ENCODE measurements at places on chromosomes 7 and 10.

DNA sequence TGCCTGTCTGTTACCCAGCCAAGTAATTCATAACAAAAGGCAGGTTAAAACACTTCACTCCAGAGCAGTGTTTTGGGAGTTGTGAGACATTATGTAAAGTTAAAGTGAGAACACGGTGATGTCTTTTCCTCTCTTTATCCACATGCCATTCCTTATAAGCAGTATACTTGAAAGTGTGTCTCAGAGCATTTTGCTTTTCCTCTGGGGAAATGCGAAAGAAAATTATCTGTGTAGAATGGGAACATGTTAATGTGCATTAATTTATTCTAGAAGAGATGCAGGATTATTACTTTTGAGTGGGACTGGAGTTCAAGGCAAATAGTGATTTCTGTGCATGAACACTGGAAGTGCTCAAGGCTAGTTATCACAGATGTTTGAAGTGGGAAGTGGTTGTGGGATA, 170.4 kb downstream of the PLXDC2 start:
- no peak for DNase-seq

DNA sequence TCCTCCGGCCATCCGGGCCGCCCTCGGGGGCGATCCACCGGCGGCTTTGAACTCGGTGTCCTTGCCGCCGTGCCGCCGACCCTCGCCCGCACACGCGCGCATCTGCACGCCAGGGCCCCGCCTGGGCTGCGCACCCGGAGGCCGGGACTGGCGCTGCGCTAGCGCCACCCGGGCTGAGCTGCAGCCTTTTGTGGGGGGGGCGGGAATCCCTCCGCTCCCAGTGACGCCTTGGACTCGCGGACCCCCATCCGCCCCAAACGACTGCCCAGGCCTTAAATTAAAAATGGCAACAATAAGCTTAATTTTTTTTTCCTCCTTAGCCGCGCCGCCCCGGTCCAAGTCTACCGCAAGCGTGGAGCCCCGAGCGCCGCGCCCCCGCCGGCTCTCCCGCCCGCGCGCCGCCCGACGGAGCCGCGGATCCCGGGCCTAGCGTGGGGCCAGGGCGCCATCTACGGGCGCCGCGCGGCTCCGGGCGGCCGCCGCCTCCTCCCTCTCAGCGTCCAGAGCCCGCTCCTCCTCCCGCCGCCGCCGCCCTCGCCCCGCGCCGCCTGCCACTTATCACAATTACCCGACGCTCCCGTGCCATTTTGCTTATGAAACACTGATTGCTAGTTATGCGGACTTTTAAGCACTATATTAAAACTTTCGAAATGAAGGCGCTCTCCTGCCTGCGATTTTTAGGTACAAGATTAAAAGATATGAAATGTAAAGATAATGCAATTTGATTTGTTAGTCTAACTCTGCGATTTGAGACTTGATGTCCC, 7.5 kb upstream of the EBF3 start:
- peak; percentile 70 for DNase-seq

DNA sequence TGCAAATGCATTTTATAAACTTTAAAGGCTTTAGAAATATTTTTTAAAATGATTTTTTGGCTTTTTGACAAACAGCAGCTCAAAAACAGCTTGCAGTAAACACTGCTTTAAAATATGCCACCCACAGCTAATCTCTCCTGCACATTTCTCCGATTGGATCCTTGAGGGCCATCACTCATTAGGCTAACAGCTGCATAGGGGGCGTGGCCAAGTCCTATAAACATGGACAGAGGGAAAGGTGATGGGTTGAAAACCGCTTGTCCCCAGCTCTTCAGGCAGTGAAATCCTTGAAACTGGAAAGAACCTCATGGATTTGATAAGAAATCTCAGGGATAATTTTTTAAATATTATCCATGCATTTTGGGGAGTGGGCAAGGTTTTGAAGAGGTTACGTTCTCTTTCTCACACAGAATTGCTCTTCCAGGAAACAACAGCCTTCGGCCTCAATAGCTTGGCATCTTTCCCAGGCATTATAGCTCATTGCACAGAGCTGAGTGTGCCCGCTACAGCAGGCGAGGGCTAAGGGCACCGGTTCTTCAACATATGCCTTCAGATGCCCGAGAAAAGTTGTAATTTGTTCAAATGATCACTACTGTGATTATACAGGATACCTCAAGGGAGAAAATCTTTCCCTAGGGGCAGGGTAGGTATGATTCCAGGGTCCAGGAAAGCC, 1.7 kb downstream of the PLEKHS1 start:
- DNase-seq: no peak

DNA sequence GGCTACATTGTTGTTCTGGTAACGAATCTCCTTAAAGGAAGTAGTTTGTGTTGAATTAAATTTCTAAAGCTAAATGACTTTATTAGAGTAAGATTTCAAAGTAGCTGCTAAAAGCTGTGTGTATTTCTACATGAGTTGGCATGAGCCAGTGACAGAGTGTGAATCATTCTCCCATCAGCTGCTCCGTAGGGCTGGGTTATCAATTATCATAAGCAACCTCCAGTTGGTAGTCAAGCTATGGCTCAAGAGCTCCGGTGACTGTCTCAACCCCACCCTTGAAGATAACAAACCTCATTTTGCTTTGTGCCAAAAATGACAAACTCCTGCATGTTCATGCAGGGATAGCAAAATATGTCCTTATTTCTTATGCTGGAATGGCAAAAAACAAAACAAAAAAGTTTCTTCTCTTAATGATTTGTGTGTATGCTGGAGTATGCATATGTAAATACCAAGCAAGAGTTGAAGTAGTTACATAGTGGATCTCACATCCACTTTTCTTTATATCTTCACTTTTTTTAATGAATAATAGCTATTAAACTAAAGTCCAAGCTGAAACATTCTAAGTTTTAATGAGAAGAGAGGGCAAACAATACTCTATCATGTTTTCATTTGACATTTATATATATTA, 249.4 kb downstream of the CACNA2D1 start:
- DNase-seq: no peak

DNA sequence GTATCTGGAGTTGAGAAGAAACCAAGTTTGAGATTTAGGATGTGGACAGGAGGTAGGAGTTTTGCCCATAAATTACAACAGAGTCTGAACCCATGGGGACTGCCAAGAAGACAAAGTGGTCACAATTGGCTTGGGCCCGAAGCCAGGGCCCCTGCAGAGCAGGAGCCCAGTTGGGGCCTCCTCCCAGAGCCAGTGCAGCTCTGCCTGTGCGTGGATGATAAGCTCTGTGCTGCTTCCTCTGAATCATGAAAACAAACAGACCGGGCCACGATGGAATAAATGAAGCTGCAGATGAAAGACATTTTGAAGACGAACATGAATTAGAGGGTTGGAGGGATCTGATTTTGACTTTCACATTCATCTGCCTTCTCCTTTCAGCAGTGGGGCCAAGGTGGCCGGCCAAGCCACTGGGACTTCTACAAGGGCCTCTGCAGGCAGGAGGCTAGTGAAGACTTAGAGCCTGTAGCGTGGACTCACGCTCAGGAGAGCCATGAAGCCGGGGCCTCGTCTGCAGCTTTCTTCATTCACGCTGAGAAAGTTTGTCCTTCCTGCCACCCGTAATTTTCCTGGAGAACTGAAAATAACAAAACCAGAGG, 156.8 kb upstream of the LYZL1 start:
- DNase-seq: no peak

DNA sequence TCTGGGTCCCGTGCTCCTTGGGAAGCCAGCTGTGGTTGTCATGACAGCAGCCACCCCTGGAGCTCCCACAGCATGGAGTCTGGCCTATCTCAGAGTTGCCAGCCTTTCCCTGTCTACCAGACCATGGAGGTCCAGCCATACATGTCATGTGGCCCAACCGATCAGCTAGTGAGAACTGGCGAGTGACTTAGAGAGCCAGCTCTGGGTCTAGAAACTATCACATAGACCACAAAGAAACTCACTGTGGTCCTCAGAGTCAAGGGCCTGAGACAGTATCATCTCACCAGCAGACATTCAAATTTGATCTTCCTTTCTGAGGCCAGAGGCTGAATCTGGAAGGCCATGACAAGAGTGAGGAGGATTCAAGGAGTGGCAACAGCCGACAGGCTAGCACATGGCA, 223.3 kb upstream of the GPR26 start:
- DNase-seq: no peak

DNA sequence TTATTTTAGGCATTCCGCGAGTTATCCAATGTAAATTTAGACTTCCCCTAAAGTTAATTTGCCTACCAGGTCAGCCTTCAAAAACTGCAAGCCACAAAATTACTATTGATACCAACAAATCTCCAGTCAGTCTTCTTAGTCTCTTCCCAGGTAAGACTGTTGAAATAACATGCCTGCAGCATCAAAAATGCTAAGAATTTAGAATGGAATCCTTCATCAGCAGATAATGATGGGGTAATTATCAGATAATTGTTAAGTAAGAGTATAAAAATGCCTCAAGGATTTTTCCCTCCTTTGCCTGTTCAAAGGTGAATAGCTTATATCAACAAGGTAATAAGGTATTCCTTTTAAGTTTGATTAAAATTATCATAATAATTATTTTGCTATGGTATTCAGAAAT, 228.5 kb downstream of the BBS9 start:
- DNase-seq: no peak

- DNase-seq: no peak
These were observed 131.9 kb downstream of the SDK1 start for GRCh38 chr7:3432911-3433310.

DNA sequence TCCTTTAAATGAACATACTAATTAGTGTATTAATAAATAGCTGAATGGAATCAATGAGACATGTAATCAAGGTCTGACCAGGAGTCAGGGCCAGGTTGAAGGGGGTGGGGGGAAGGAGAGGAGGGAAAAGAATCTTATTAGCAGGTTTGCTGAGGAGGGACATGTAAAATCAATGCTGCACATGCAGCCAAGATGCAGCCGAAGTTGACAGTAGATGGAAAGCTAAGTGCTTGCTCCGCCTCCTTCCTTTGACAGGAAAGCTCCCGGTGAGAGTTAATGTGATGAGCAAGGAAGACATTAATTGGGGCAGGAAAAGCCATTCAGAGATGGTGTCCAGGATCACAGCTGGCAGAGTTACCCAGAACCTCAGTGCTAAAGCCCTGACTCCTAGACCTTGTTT, 24.4 kb downstream of the PLXNA4 start:
- DNase-seq: no peak

- DNase-seq: no peak
These were observed 21.4 kb upstream of the SHH start for GRCh38 chr7:155833651-155834050.

- no peak for DNase-seq
These were observed 331.5 kb upstream of the NPVF start for GRCh38 chr7:25559581-25560367.

GRCh38 chr7:108585843-108586242, 16.2 kb downstream of the DNAJB9 start:
- DNase-seq: no peak

DNA sequence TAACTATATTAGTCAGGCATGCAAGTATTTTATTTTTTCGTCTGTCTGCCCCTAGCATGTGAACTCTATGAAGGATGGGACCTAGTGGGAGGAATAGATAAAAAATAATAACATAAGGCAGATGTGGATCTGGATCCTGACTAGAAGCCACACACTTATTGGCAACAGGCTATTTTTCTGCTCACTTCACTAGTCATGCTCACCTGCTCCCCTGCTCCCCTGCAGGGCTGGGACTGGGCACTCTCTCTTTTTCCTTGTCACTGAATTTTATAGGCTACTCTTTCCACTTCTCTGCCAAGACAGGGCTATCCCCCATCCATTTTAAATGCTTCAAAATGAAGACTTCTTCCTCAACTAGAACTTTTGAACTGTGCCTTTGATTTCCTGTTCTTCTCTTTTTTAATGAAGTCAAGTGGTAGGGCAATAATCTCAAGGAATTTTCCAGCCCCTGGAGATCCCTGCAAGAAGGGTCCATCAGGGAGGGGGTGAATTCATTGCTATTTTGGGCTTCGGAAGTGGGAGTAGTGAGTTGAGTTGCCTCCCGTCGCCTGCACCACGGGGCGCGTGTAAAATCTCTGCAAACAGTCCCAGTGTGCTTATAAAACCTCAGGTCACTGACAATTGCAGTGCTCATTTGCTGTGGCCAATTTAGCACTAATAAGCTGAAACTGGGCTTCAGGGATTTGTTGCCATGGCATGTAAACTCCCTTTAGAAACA, 156.7 kb upstream of the NPVF start:
- DNase-seq: no peak

DNA sequence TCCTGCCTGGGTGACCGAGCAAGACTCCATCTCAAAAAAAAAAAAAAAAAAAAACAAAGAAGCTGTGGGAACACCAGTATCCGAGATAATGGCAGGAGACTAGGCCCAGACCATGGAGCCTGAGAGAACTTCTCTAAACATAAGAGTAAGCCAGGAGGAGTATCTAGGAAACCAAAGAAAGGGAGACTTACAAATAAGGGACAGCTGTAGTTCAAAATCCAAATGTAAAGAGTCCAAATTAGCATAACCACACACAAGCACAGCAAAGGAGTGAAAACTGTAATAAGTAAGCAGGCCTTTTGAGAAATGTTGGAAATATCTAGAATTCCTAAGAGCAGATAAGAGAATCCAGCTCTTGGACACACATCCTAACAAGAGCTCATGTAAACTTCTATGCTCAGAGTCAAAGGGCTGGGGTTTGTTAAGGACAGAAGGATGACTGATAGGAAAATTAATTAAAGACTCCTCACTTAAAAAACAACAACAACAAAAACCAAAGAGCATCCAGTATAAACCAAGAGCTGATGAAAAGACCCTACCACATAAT, 15.8 kb downstream of the ZNF25 start:
- no peak for DNase-seq

DNA sequence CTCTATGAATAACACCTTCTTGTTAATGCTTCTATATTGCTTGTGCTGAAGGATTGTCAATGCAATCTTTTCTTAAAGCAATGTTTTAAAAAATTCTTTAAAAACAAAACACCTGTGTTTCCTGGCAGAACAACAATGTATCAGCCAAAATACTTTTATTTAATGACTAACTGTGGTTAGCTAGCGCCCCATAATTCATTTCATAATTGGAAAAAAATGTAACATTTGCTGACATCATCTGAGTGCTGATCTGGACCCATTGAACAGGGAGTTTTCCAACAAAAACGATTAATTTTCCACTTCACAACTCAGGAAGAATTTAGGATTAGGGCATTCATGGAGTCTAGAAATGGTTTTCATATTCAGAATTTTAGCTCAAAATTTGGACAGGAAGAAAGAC, 137.6 kb upstream of the CDK6 start:
- DNase-seq: no peak

DNA sequence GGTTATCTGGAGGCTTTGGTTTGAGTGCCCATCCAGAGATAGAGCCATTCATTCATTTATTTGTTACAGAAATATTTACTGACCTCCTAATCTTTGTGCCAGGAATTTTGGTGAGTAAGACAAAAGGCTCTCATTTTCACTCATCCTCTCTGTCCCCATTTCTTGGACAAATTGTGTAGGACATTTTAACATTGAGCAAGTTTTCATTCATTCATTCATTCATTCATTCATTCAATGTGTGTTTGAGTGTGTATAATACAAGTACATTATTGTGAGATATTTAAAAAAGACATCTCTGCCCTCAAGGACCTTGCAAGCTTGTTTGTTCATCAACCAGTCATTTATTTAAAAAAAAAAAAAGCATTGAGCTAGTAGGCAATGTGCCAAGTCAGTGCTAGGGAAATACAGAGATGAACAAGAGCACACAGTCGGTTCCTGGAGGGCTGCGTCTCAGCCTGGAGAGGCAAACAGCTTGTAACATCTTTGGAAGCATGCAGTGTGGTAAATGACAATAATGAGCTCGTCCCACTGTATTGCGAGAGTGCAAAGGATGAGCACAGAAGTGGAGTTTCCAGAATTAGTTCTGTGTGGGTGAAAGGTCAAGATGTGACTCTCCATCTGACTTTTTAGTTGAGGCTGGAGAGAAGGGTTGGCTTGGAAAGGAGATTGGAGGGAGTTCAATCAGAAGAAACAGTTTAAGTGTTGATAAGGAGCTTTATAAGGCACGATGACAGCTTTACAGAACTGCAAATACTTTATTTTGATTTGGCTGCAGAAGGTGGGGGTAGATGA, 50.5 kb upstream of the HBP1 start:
- no peak for DNase-seq

Measured in NCI-H1930 (cell line).